T-cell (primary cell): ENCODE measurements at places on chromosomes 3 and 15.

DNA sequence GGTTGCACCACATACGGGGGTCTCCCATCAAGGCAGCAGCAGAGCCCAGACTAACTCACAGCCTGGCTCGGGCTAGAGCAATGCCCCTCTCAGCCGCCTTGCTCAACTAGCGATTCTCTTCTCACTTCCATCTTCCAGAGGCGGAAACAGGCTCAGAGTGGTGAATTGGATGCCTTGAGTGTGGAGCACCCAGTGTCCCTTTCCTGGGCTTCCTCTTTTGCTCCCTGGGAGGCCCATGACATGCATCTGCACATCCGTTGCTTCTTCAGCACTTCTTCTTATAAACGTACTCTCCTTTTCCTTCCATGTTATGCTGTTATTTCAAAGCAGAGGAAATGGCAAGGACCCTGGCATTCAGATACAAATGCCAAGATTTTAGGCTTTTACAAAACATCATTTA, 2.1 kb upstream of the IQSEC1 start:
- DNase-seq, result no peak

DNA sequence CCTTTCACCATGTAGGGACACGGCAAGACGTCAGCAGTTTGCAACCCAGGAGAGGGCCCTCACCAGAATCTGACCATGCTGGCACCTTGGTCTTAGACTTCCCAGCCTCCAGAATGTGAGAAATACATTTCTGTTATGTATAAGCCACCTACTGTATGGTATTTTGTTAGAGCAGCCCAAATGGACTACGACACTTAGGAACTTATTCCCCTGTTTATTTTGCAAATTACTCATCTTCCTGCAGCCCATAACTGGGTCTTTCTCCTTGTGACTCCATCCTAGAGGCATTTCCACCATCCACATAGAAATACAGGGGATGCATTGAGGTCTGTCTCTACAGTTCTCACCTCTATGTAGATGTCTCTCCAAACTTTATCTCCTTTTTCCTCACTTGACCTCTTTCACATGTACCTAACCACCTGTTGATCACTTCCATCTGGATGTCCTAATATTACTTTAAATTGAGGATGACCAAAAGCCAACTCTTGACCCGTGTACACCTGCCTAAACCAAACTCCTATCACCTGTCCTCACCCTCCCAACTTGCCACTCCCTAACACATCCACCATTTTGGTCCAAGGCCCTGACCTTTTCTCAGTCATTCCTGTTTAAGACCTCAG, 406.0 kb upstream of the WNT5A start:
- DNase-seq, result no peak

DNA sequence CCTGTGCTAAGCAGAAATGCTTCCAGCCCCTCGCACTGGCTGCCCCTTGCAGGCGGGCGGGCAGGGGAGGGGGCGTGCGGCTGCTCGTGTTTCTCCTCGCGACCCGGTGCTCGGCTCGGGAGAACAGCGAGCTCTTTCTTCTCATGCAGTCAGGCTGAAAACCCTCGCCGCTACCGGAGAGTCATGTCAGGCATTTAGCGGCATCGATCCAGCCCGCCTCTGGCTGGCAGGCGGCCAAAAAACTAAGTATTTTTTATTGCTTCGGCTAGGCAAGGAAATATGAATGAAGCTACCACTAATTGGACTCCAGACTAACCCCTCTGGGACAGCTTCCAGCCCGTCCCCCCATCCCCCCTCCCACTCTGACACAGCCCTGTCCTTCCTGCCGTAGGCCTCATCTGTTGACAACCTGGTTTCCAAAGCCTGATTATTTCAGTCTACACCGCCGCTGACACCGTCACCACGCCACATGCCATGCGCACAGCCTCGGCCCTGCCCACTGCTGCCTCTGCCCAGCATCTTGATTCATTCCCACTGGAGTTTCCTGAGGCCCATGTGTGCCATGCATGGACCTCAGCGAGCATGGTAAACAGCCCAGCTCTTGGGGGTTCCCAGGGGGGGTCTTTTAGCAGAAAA, 35.3 kb downstream of the TLE3 start:
- DNase-seq, result no peak

DNA sequence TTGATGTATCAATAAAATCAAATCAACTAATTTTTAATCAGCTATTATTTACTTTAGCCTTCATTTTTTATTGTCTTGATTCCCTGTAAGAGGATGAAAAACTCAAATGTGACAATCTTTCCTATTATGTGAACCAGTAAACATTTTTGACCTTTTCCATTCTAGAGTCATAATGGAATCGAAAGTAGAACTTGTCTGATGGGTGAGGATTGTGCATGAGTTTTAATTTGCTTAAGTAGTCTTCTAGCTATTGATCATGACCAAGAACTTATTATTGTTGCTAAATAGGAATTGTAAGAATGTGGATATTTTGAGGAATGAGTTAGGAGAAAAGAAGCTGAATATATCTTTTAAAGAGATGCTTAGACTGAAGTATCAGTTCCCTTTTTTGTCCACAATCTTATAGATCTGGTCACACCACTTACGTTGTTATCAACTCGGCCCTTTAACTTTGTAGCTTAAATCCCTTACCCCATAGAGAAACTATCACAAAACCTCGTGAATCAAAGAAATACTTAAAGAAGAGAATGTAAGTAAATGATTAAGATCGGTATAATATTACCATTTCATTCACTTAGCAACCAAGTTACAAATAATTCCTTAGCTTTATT, 147.3 kb downstream of the TP63 start:
- DNase-seq, result no peak

DNA sequence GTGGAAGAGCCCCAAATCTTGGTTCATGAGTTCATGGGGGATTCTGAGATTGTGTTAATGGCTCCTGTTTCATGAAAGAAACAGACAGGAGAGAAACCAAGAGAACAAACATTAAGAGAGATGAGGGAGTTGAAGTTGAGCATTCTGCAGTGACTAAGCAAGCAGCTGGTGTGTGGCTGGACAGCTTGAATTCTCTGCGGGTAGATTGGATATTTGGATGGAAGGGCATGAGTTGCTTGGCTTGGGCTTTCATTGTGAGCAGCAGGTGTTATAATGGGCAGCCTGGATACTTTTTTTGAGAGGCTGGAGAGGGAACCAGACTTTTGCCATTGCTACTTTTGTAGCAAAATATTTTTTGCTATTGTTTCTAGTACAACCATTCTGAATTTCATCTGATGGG, 346.8 kb upstream of the SATB1 start:
- DNase-seq, result no peak

DNA sequence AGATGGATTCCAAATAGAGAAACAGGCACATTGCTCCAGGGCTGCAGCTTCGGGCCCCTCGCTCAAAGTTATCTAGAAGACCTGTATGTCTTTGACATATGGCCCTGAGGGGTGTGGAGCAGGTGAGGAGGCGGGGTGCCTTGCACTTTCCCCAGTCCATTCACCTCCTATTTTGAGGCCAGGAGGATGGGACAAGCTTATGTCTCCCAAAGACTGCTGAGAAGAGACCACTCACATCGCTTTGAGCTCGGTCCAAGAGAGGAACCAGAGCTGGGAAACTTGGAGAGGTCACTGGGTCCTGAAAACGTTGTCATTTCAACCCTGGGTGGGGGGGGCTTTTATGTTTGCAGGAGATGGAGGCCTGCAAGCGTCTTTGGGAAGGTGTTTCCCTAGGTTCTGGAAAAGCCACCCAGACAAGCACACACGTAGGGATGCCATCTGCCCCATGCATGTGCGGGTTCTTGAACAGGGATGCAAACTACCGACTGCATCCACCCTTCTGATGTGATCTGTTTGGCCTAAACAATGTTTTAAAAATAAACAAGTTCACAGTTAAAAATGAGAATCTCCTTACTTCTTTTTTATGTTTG, 33.7 kb upstream of the SYNM start:
- DNase-seq, result no peak

- no peak for DNase-seq
These were observed 255.4 kb upstream of the UBE2E1 start for GRCh38 chr3:23550402-23550801.

GRCh38 chr15:41977757-41978383, 5.5 kb upstream of the EHD4 start:
- DNase-seq, result no peak

- DNase-seq, result no peak
These were observed 208.9 kb downstream of the RSL24D1 start for GRCh38 chr15:54987881-54988280.

DNA sequence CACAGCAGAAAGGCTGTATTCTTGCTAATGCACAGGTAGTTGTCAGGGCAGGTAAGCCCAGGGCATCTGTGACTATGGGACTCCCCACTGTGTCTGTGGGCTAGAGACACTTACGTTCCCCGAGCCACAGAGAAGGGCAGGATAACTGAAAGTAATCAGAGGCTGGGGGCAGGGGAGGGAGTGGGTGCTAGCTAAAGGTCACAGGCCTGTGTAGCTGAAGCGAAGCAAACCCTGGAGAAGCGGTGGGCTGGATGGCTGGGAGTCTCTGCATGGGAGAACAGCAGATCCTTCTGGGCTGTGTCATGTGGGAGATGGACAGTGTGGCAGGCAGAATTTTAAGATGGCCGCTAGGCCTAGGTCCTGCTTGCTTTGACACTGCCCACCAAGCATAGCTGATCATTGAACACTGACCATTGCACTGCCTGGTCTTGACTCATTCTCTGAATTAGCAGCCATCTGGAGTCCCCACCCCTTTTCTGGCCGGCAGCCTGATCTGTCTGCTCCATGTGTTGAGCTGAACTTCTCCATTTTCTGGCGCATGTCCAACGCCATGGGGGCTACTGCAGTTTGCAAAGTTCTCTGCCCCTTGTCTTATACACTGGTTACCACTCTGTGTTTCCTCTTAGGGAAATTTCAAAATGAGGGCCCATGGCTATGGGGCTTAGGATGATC, 110.0 kb downstream of the DGKG start:
- no peak for DNase-seq

DNA sequence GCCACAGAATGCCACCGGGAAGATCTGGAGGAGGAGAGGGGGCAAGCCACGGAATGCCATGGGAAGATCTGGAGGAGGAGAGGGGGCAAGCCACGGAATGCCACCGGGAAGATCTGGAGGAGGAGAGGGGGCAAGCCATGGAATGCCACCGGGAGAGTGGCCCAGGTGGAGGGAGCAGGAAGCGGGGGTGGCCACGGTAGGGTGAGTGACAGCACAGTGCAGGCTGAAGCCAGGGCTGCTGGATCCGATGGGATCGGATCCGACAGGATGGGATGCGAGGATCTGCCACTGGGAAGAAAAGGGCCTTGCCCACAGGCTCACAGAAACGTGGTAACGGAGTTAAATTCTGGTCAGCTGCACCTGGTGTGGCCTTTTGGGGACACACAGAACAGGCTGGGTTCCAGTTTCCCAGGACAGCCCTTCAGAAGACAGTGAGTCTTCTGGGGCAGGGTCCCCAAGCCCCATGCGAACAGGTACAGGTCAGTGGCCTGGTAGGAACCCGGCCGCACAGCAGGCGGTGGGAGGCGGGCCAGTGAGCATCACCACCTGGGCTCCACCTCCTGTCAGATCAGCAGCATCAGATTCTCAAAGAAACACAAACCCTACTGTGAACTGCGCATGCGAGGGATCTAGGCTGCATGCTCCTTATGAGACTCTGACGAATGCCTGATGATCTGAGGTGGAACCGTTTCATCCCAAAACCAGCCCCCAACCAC, 58.8 kb downstream of the XXYLT1 start:
- no peak for DNase-seq

DNA sequence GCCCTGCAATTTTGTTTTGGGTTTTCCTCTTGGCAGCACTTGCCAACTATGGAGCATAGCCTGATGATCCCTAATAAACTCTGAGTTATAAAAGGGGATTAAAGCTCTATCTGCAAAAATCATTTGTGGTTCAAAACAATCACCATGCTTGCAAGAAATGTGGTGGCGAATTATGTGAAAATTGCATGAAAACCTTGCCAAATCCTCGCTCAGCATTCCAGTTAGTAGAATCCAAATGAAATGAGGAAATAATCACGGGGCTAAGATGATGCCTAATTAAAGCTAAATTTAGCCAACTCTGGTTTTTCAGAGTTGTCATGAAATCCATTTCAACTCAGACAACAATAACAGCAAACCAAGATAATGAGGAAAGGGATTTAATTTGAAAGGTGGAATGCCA, 73.0 kb upstream of the PROK2 start:
- DNase-seq, result no peak

DNA sequence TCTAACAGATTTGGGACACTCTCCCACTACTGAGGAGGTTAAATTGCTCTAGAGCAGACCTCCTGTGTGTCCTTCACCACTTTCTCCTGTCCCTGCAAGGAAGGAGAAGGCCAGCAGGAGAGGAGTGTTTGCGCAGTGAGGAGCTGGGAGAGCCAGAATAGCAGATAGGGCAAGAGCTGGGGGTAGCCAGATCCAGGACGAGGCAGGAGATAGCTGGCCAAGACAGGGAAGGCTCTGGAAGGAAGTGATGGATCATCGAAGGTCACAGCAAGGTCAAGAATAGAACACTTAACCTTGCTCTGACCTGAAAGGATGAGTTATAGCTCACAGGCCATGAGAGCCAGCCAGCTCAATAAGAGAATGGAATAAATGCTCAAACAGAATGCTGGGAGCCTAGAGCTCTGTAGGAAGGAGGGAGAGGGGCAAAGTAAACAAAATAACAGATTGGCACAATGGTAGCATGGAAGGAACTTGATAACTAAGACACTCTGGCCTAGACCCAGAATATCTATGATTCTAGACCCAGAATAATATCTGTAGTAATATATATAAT, 37.5 kb upstream of the FSIP1 start:
- no peak for DNase-seq

DNA sequence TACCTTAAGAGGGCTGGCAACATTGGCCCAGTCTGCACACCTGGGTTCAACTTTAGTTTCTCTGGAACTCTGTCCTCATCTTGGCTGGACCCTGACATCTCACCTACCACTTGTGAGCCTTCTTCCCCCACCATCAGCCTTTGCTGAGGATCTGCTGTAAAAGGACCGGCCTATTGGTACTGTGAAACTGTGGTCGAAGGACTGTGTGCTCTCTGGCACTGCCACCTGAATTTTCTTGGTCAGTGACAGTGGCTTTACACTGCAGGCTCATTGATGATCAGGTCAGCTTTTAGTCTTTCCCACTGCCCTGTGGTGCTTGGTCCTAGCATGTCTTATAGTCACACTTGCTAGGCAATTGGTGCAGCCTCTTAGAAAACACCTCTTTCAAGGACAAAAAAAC, 86.9 kb downstream of the PEX5L start:
- DNase-seq, result no peak

- DNase-seq, result no peak
These were observed 119.9 kb upstream of the FHIT start for GRCh38 chr3:61371123-61371522.

DNA sequence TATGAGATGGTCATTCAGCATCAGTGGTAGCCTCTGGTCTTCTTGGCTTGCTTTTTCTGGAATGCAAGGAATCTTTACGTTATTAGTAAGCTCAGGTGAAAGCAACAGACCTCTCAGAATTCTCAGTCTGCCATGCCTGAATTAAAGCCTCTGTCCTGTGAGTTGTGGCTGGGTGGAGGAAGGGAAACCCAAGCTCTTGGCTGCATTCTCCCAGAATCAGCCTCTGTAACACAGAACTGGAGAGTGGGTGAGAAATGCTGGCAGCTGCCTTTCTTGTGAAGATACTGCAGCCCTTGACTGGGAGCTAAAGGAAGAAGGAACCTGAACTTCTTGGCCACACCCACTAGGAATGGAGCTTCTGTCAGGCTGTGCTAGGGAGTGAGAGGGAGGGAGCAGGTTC, 505.8 kb downstream of the EPHA3 start:
- no peak for DNase-seq
